ENCODE measurements at places on chromosomes 3 and 15. TPM values are rescaled to one million over a fixed set of nuclear protein-coding genes. Genes with fewer than 3 reads are reported as not detected.

DNA sequence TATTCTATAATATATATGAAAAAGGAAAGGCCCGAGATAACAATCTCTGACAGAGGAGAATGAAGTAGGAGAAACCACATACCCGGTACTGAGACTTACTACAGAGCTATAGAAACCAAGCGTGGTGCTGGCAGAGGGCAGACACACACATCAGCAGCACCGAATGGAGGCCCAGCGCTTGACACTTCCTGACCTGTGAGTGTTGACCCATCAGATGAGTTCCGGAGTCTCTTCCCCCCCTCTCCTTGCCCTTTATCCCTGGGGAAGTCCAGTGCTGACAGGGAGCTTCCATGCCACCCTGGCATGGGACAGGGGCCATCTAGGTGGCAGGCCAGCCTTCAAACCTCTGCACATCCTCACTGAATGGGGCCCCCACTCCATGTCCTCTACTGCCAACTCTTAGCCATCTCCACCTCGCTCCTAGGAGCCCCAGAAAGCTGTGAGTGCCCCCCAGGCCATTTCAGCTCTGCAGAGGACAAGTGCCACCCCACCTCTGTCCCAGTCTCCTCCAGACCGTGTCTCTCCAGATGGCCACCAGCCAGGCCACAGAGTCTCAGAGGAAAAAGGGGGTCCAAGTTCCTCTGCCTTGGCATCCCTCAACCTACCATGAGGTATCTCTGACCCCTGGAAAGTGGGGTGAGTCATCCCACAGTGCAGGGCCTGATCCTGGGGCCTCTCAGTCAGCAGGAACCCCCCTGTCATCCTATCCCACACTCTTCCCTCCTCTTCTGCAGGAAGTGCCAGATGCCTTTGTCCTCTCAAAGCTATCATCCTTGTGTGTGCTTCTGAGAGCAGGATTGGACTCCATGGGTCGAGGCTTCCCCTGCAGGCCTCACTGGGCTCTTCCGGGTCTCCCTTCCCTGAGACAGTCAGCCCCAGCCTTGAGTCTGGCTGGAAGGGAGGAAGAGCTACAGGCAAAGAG, 116.5 kb upstream of the ALDH1A3 start:
- no peak for DNase-seq
- H3K27ac ChIP-seq, result no peak overlapping the region
- no peak overlapping the region for H3K4me3 ChIP-seq
- H3K4me1 ChIP-seq, result no peaks in the 10 kb centered on the region
- H3K36me3 ChIP-seq, result no peaks in the 10 kb centered on the region

GRCh38 chr15:39833515-39833981, 50.9 kb upstream of the FSIP1 start:
- H3K27ac ChIP-seq, result no peak overlapping the region
- H3K4me3 ChIP-seq, result no peak overlapping the region
- DNase-seq, result no peak
- H3K4me1 ChIP-seq, result no peaks in the 10 kb centered on the region
- no peaks in the 10 kb centered on the region for H3K36me3 ChIP-seq

- H3K27me3 ChIP-seq, result peaks cover 3% of the 10 kb centered on the region
- H3K27ac ChIP-seq, result no peak overlapping the region
- H3K4me3 ChIP-seq, result no peak overlapping the region
- DNase-seq, result no peak
These were observed 92.3 kb upstream of the TJP1 start for GRCh38 chr15:29914511-29914926.

The CTDSPL gene
- 2.0 TPM for total RNA-seq

The TRNT1 gene
- total RNA-seq, result 29.5 TPM

DNA sequence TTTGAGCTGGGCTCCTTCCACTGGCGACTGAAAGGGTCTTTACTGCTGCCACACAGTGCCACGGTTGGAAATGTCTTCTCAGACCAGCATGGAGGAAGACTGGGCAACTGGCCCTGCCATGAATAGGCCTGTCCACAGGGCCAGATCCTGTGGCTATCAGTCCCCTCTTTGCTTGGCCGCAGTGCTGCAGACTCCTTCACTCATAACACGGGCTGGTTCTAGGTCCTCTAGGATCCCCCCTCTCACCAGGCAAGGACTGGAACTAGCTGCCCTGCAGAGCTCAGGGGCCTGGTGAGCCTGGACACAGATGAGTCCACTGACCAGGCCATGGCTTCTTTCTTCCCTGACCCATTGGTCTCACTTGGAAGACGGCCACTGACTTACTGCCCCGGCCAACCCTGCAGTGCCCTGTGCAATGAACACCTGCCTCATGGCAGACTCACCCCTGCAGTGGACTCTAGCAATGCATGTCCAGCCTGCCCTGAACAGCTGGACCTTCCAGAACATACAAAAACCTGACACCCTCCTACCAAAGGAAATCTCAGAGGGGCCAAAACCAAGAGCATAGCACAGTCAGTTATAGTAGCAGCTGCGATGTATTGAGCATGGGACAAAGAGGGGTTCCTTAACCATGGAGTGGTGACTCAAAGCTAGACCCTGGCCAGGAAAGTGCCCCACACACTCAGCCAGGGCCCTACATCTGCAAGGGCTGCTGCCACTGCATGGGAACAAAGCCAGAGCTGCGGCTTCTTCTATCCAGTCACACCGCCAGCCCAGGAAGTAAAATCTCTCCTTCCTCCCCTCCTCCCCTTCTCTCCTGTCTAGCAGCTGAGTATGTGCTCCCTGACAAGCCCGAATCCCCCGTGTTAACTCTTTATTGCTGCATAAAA, 72.1 kb upstream of the ITGA11 start:
- DNase-seq, result no peak
- H3K27me3 ChIP-seq, result peaks cover 25% of the 10 kb centered on the region
- H3K4me1 ChIP-seq, result peaks cover 1% of the 10 kb centered on the region
- no peak overlapping the region for H3K27ac ChIP-seq
- no peak overlapping the region for H3K4me3 ChIP-seq
